ENCODE measurements at places on chromosomes 5 and 9.

DNA sequence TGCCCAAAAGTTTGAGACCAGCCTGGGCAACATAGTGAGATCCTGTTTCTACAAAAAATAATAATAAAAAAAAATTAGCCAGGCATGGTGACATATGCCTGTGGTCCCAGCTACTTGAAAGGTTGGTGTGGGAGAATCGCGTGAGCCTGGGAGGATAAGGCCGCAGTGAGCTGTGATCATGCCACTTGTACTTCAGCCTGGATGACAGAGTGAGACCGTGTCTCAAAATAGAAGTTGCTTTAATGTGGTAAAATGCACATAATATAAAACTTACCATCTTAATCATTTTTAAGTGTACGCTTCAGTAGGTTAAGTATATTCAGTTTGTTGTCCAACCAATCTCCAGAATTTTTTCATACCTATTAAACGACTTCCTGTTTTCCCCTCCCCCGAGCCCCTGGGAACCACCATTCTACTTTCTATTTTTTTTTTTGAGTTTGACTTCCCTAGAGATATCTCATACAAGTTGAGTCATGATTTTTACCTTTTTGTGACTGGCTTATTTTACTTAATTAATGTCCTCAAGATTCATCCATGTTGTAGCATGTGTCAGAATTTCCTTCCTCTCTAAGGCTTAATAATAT, 120.1 kb upstream of the POC5 start:
- no peak for DNase-seq

DNA sequence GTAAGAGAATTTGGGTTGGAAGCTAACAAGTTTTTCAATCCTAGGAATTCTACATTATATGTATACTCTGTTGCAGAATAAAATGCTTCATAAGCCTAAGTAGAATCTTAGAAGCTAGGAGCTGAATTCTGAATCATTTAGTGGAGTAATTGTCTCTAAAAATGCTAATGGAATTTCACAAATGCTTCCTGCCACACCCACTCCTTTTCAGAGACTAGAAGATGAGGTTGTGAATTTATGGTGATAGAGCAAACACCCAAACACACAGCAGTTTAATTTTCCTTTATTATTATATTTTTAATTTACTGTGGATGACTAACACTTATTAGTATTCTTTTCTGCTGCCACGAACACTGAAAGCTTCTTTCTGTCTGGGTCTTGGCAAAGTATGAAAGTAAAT, 208.0 kb upstream of the PDE4D start:
- no peak for DNase-seq

GRCh38 chr5:9557696-9558095, 11.8 kb upstream of the SEMA5A start:
- no peak for DNase-seq

DNA sequence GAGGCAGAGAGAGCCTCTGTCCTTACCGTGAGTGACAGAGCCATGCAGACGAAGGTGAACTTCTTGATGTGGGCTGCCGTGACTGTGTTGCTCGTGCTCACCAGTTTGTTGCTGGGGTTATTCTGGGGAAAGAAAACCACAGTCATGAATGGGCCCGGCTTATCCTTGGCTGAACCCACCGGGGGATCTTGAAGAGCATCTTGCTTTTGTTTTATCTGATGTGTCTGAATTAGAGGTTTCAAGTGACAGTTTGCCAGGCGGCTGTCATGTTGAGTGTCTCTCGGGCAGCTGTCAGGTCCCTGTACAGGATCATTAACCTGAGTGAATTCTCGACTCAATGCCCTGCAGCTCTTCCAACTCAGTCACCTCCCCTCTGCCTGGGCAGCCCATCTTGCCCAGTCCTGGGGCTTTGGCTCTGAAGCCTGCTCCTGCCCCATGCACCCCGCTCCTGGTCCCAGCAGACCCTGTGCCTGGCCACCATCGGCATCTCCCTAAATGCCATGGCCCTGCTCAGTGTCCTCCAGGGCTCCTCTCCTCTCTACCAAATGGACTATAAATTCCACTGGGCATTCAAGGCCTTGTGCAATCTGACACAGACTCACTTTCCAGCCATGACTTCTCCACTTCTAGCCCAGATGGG, 77.4 kb downstream of the OTULIN start:
- DNase-seq = no peak

DNA sequence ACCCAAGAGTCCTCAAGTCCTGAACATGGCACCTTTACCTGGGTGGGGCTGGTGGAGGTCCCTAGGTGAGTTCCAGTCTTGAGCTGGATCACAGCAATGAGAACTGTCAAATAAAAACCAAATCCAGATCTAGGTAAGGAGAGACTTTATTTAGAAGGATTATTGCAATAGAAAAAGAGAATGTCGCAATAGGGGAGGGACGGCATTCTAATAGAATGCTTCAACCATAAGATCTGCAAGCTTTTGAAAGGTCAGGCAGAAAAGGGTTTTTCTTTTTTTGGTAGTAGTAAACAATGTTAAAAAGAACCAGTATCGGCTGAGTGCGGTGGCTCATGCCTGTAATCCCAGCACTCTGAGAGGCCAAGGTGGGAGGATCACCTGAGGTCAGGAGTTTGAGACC, 5.2 kb upstream of the GCNT1 start:
- no peak for DNase-seq

DNA sequence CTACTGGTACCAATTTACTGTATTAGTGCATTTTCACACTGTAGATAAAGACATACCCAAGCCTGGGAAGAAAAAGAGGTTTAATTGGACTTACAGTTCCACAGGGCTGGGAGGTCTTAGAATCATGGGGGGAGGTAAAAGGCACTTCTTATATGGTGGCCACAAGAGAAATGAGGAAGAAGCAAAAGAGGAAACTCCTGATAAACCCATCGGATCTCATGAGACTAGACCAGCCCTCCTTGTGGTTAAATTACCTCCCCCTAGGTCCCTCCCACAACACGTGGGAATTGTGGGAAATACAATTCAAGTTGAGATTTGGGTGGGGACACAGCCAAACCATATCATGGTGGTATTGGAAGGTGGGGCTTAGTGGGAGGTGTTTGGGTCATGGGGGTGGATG, 56.5 kb upstream of the SPDL1 start:
- no peak for DNase-seq

- DNase-seq = no peak
Measured at GRCh38 chr5:135162661-135163265, 128.7 kb upstream of the PITX1 start.

DNA sequence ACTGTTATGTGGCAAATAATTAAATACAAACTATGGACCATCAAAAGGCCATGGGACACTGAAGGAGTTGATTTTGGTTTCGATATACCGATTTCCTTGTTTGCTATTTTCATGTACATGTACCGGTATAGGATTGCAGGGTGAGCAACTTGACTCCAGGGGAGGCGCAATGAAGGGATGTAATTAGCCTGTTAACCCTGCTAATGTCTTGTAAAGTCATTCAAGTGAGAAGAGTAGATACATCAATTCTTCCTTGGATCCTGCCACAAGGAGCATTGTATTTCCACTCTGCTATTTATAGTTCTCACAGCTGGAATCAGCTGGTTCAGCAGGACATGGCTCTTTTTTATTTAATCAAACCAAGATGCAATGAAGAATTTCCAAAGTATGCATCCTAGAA, 102.0 kb downstream of the STK32A start:
- DNase-seq = no peak

- no peak for DNase-seq
Measured at GRCh38 chr5:179382486-179382885, 37.2 kb upstream of the ADAMTS2 start.

DNA sequence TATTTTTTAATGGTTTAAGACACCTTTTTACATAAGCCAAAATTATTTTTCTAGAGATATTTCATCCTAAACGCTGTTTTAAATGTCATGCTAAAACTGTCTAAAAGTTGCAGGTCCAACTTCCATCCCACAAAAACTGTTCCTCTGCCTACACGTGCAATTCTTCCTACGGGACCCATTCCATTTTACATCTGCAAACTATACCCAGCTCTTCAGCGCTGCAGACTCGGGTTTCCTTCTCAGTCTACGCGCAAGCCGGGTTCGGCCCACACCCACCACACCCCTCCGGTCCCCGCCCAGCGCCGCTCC, 8.7 kb downstream of the RANBP6 start:
- DNase-seq = no peak

DNA sequence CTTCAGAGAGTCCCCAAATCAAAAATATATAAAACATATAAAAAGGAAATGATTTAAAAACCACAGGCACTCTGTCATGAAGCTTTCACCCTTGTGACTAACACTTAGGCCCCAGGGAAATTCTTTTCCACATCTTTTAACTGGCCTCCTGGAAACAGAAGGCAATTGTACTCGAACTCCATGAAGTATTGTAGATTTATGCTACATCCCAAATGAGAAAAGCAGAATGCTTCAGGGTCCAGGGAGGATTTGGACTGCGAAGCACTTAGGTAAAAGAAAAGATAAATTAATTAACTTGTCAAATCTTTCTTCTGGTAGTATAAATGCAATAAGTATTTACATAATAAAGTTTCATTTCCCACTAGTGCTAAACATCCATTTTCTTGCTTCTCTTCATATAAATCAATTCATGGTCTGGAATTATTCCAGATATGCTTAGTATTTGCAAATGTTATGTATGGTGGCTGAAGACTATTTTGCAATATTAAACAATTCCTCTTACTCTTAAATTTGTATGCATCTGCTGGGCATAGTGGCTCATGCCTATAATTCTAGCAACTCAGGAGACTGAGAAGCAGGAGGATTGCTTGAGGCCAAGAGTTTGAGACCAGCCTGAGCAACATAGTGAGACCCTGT, 64.9 kb upstream of the ELL2 start:
- DNase-seq = no peak
